ENCODE measurements at places on chromosomes 7 and 10.

DNA sequence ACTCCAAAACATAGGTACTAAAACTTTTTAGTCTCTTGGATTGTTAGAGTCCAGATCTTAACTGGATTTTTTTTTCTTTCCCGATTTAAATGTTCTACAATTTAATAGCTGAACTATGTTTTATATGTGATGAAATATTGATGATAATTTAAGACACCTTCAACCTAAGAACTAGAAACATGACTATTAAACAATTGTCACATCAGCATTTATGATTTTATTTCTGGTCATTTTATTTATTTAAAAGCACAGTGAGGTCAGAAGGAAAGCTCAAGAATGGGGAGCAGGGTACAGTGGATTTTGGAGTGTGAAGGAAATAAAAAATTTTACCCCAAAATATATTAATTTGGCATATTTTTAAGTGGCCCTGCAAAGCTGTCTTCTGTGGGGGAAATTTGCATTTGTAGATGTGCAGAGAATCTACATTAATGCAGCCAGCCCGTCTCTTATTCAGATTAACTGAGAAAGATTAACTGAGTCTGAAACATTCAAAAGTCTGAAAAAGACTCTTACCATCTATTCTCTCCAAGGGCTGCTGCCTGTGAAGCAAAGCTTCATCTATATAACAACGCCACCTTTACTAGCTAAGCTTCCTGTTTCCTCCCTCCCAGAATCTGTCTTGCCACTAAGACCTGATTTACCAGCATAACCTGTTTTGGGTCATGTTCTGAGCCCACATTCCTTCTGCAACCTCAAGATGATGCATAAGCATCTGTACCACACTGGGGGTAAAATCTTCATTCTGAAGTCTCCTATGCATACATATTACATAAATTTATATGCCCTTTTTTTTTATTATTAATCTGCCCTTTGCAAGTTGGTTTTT lies 86.4 kb downstream of the TMEM106B start:
- no peak for DNase-seq

DNA sequence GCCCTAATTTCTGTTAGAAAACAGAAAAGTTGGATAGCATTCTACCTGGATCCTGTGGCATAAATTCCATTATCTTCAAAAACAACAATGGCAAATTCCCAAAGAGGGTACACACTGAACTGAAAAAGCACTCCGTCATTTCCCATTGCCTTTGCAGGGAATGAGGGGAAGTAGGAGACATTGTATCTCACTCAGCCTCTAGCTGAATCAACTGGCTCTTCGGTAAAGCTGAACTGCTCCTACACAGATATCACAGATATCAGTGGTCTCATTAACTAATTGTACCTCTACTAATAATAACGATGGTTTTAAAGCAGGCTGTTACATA lies 64.2 kb upstream of the PRKAR2B start:
- no peak for DNase-seq

DNA sequence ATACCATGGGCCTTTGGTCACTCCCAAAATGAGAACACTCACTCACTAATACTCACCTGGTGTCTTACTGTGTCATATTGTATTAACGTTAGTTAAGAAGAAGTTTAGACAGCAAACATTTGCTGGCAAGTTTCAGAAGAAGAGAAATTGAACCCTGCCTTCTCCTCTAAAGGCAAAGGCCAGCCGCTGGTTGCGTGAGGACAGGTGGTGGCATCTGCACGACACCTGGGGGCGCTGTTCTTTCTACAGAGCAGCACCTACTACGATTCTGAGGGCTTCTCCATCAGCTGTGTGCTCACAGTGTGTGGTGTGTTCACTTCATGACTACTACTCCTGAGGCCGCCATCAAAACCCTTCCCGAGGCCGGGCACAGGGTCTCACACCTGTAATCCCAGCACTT lies 17.9 kb upstream of the CLEC2L start:
- no peak for DNase-seq

- no peak for DNase-seq
Observed at GRCh38 chr10:92463582-92463981, 110.3 kb downstream of the IDE start.

- DNase-seq: no peak
Observed at GRCh38 chr10:8360365-8360764, 305.9 kb downstream of the GATA3 start.

GRCh38 chr10:484441-484924 lies 205.0 kb downstream of the DIP2C start:
- no peak for DNase-seq

DNA sequence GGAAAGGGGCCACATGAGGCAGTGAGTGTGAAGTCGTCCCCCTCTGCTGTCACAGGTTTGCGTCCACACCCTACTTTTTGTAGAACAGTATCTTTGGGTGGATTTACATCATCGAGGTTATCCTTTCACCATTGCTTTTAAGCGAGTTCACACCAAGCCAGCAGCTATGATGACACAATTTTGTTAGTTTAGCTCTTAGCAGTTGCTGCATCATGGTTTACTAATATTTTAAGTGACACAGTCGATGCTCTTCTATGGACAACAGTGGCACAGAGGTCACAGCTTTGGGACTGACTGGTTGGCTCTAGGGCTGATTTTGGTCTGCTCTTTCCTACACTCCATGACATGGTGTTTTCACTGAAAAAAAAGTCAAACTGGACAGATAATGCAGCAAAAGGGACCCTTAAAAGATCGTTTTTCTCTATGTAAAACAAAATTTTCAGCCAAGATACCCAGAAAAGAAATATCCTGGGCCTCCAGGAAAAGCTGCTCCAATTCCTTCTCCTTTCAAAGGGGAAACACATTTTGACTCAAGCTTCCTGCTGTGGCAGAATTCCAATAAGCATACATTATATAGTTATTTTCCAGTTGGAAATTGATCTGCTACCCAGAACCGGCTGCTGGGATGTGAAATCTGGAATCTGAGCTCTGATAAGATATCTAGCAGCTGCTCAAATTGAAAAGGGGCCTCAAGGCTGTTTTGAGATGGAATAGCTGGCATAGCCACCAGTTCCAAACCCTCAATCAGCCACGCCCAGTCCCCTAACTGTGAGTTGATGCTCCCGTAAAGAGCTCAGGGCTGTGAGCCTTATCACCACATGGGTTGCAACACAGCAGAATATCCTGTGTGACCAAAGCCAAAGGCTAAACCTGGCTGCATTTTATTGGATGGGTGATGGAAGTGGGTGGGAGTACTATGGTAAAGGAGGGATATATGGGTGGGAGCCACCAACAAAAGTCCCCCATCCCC lies 114.2 kb downstream of the SMURF1 start:
- no peak for DNase-seq

GRCh38 chr7:35032166-35032565 lies 5.1 kb downstream of the DPY19L1 start:
- no peak for DNase-seq

GRCh38 chr7:43377196-43377960 lies 205.5 kb upstream of the STK17A start:
- no peak for DNase-seq

DNA sequence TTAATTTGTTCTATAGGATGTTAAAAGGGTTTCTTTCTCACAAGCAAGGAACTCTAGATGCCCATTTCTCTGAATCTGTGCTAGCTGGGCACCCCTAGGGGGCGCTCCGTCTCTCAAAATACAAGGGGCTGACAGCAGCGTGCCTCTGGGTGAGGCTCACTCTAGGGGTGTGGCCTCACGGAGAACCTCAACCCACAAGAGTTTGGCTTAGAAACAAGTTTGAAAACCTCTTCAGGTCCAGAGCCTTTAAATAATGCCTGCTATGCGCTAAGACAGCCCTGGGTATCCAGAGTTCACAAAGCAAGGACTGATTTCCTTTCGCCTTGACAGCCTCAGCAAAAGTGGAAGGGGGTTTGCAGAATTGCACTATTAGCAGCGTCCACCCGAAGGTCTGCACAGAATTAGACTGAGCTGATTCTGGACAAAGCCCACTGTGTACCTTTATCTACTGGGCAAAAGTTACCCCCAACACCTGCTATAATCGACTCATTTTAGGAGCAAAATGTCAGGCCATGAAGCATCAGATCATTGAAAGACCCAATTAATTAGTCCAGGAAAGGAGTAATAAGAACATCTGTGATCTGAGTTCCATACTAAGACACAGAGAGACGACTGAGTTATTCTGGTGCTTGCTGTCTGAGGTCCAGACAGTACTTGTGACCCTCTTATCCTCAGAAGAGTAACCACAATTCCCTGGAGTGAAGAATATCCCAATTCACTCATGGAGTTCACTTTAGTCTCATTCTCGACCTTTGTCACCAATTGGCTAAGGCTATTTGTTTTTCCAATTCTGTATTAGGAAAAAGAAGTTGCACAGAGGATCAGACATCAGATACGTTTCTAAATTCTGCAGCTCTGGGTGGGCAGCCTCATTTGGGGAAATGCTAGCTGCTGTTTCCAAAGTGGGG lies 574 bp upstream of the CPED1 start:
- peak; percentile 74 for DNase-seq

DNA sequence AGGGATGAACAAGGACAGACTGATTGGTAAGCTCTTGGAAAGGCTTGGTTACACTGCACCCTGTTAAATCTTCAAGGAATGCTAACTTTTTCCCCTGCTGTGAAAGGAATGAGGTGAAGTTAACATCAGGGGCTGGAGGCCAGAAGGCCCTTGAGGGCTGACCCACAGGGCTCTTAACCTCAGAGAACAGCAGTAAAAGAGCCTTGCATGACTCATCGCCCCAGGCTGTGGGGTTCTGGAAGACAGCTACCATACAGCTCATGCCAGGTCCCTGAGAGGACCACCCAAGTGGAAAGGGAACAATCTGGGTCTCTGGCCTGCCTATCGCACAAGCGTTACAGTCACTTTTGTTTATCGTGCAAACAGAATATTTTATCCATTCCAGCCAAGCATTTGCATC lies 54.4 kb downstream of the CYP2C9 start:
- DNase-seq: no peak

- DNase-seq: no peak
Observed at GRCh38 chr7:22173685-22174573, 183.0 kb downstream of the RAPGEF5 start.

DNA sequence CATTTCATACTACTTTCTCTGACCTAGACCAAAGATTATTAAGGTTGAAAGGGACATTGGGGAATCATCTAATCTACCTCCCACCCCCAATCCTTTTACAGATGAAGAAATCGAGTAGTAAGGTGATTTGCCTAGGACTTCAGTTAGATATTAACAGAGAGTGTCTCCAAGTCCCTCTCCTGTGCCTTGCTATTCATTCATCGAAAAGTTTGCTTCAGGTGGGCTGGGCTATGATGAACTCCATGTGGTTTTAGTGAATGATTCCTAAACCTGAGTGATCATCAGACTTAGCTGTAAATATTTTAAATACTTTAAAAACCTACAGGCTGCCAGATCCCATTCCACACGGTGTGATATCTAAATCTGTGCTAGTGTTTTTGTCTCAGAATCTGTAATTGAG lies 259.4 kb upstream of the SORCS1 start:
- no peak for DNase-seq

DNA sequence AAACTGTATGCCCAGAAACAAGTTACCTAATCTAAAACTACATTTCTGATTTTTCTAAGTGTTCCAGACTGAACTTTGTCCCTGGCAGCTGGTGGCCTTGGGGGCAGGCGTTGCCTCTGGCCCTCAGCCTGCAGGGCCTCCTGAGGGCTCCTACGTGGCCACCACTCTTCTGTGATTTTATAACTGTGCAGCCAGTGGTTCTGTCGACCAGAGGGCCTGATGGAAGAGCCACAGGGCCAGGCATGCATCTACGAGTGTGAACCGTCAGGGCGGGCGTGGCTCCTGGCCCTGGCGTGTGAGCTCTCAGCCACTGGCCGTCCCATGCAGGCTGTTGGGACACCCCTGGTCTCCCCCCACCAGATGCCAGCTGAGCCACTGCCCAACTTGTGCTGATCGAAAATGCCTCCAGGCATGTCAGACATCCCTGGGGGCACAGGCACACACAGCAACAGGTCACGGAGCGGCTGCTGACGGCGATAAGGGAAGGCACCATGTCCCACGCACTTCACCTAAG lies 173.4 kb downstream of the ZMYND11 start:
- no peak for DNase-seq

GRCh38 chr10:104325436-104326435 lies 12.5 kb downstream of the ITPRIP start:
- no peak for DNase-seq

- DNase-seq: no peak
Observed at GRCh38 chr7:36439624-36440023, 50.0 kb downstream of the ANLN start.

- DNase-seq: no peak
Observed at GRCh38 chr7:1732645-1733044, 62.6 kb downstream of the ELFN1 start.

DNA sequence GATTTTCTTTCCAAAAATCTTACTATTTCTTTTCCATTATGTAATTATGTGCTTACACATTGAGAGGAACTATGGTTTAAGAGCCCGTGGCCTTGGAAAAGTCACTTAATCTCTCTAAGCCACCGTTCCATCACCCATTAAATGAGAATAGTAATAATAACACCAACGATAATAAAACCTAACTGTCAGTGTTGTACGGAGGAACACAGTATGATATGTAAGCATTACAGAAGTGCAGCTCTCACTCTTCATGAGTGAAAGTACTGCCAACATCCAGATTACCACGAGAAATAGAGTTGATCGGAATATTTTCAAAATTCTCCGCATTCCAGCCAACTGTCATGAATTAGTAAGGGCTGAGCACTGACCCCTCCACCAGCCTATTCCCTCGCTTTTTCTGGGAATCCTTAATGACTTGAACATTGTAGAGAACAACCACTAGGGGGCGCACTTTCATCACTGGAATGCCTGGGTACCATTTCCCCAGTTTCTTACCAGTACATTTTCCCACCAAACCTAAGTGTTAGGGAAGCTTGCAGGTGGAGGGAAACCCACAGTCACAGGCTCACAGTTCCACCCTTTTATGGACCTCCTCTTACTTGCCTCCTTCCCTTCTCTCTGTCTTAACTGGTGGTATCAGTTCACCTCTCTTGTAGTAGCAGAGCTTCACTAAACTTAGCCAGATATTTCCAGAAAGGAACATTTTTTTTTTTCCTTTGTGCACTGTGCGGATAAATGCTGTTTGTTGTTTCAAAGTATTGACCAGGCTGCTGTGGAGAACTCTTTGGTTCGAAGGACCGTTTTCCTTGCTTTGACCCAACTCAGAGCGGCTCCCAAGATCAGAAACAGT lies 27.8 kb downstream of the NKX2-3 start:
- DNase-seq: peak; percentile 44

DNA sequence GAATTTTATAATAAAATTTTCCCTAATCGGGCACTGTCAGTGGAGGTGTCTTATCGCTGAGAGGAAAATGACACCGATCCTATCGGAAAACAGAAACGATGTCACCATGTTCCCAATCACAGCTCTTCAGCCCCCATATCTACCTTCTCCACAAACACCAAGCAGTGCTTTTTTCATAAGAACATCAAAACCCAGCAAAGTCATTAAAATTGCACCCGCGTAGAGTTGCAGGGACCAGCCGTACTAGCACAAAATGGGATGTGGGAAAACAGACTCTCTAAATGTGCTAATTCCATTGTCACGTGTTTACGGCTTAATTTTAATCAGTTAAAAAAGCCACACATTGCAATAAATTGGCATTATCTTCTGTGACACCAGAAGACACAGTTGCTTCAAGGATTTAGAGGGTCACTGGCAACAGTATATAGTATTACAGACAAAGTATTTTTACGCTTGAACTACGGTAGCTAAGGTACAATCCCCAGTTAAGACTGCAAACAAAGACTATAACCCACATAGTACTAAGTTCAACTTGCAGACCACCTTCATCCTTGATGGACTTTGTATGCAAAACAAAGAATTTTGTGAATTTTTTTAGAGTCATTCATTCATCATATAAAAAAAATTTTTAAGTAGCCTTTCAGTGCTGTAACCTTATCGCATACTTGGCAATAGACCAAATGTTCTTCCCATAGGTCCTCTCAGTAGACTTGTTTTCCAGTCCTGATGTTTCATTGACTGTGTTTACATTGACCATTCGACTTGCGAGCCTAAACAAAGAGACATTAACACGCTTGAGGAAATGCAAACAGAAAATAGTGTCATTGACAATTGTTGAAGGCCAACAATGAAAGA lies 116.0 kb downstream of the VTI1A start:
- DNase-seq: peak; percentile 31
